ENCODE measurements at places on chromosomes 1 and 21.

DNA sequence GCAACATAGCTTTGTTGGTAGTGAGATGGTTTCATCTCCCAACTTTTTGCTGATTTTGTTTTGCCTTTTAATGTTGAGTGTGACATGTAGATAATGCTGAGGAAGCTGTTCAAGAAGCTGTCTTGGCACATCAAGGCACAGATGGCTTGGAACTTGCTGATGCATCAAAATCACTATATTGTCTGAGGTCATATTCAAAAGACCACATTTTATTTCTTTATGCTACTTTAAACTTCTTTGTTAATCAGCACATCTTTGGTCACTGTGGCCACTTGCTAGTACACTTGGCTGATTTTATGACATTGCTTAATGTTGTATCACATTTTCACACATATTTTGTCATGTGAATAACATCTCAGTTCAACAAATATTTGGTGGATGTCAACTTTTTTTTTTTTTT is 87.1 kb upstream of the BCL10 start:
- DNase-seq = no peak

GRCh38 chr1:55314740-55315139 is 99.6 kb upstream of the USP24 start:
- no peak for DNase-seq

DNA sequence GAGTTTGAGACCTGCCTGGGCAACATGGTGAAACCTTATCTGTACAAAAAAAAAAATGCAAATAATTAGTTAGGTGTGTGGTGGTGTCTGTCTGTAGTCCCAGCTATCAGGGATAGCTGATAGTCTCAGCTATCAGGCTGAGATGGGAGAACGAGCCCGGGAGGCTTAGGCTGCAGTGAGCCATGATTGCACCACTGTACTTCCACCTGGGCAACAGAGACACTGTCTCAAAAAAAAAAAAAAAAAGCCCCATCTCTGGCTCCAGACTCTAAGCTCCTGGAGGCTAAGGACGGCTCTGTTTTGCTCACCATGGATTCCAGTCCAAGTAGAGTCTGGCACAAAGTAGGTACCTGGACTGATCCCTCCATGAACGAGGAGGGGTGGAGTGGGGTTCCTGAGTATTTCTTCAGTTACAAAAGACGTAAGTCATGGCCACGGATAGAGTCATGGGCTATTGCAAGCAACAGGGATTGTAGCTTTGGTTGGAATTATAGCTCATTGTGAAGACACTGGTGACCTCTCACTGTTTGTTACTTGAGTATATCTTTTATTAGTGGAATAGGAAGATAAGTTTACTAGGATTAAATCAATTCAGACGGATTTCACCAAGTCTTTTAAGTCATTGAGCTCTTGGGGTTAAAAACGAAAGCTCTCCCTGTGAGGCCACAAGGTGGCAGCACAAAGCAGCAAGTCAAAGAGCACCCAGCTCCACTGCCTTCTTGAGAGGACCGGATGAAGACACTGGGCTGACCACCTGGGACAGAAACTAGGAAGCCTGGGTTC is 35.6 kb upstream of the TMEM61 start:
- DNase-seq = peak; percentile 76

GRCh38 chr1:58249737-58250586 is 296.6 kb downstream of the OMA1 start:
- DNase-seq = no peak

DNA sequence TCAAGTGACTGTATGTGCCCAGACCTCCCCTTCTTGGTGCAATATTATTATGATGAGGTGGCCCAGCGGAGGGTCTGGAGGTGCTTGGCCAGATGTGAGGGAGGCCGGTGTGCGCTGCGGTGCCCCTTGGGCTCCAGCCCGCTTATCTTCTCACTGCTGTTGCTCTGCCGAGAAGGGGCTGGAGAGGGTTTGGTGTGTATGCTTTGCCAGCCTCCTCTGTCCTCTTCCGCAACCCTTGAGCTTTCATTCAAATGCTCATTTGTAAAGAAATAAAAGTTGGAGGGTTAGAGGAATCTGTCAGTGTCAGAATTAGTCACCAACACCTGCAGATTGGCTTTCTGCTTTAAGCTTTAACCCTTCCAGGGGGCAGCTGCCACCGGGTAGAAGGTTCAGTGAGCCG is 19.7 kb downstream of the RNF220 start:
- DNase-seq = no peak

DNA sequence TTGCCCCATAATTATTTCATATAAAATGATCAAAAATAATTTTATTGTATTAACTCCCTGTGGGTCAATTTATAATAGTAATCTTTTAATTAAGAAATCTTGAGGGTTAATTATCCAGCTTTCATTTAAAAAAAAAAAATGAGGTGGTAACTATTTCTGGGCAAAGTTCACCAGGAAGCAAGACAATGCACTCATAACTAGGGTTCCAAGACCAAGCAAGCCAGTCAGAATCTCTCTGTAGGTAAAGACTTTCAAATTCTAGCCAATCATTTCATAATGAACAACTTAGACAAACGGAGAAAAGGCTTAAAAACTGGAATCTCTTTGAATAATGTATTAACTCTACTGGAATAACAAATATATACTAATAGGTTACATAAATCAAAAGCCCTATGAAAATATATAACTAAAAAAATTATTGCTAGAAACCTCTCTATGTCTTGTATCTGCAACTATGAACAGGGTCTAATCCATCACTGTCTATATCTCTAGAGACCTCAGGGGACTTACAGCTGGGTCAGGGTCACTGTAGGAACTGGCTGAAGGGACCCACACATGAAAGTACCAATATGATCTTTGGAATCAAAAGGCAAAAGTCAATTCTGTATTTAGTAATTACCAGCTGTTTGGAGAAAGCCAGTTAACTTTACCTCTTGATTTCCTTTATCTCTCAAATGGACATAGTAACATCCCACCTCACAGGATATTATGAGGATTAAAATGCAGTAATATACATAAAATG is 43.3 kb downstream of the APP start:
- DNase-seq = no peak

DNA sequence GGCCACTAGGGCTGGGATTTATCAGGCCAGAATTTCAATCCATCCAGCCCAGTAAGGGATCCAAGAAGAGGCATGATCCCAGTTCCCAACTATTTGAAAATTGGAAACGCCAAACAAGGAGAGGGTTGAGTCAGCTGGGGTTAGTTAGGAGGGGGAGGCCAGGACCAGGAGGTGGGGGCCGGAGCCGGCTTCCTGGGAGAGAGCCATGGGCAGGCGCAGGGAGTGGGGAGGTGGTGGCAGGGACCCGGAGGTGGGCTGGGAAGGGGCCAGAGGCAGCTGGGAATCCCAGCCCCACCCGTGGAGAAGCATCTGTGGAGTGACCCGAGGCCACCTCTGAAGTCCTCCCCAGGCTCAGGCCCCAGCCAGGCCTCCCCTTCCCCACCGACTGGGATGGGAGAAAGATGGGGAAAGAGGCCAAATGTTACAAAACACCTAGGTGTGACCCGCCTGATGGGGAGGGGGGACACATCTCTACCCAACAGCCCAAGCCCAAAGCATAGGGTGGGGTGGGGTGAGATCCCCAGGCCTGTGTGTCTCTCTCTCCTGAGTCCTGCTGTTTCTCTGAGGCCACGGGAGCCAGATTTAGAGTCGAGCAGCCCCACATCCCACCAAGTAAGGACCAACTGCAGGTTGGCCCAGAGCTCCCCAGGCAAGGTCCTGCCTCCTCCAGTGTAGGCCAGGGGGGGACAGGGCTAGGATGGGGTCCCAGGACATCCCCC is 10.1 kb downstream of the HSPG2 start:
- DNase-seq = no peak

DNA sequence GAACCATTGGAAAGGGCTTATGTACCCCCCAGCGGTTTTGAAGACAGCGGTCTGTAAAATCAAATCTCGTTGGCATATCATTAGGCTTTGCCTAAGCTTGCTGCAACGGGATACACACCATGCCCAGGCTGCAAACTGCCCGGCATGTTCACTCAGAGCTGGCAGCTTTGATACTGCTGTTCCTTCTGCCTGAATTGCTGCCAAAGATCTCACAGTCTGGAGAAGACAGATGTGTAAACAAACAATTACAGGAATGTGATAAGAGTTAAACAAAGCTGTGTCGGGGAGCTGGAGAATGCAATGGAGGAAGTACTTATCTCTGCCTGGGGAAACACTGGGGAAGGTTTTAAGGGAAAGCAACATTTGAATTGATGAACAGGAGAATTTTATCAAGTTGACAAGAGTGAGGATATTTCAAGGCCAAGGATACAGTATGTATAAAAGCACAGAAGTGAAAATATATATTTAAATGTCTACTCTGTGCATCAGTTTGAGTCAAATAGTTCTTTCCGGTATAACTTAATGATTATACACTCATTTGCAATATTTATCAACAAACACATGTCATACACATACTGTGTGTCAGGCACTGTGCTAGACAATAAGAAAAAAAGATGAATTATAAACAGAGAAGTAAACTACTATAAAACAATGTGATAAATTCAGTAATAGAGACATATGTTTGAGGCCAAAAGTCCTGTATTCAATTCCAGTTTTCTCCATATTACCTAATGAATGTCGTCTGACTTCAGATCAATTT is 29.9 kb downstream of the CHML start:
- DNase-seq = peak; percentile 66

DNA sequence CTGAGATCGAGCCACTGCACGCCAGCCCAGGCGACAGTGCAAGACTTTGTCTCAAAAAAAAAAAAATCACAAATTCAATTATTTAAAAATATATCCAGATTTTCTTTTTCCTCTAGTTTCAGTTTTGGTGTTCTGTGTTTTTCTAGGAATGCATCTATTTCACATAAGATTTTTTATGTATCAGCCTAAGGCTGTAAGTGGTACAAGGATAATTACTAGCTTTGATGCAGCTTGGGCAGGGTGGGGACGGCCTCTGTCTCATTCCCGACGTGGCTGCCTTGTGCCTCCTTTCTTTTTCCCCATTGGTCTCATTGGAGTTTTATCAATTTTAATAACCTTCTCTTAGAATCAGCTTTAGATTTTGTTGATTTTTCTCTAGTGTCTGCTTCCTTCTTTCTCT is 6.9 kb downstream of the CCDC27 start:
- no peak for DNase-seq

DNA sequence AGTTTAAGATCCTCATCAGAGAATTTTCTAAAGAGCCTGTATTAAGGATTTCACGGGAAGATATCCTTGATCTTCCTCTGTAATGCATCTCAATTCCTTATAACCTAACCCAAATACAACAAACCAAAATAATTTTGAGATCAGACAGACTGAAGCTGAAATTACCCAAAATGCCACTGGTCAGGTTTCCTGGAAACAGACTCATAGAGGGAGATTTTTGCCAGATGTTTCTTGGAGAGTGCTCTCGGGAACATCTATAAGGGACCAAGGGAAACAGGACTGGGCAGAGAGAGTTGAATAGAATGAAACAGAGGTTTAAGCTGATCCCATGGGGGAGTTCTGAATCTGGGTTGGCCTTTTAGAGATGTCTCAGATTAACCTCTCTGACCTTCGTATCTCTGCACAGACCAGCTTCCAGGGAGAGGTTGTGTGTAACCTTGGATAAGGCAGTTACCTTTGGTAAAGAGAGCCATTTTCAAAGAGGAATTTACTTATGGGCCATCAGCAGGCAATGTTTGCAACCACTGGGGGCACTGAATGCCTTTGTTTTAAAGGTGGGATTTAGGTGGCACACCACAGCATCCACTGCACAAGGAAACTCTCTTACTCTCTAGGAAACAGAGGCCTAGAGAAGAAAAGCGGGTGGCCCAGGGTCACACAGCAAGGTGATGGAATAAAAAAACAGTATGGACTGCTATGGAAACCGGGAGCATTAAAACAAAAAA is 130.8 kb upstream of the SGIP1 start:
- DNase-seq = no peak

DNA sequence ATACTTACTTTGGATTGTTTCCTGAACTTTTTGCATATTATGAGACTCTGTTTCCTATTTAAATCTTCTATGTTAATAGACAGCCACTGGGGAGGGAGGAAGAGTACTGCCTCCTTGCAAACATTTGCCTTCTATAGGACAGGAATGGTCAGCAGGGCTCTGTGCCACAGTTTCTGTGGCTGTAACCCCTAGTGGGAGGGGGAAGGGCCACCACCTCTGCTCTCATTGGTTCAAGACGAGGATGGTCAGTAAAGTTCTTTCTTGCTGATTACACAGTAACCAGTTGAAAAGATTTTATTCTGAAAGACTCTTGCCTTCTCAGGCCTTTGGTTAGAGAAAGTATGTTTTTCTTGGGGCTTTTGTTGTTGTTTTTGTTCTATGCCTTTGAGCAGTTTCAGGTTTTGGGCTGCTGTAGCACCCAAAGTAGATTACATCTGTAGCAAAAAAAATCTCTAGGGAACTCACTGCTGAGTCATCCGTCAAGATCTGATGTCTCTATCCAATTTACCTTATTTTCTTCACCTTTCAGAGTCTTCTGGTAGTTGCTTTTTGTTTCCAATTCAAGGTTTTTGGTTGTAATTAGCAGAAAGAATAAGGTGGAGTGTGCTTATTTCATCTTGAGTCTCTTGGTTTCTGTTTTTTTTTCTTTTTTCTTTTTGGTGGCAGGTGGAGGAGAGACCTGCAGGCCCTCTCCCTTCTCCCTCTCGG is 23.1 kb downstream of the SLC35A3 start:
- DNase-seq = no peak

GRCh38 chr1:19395678-19396192 is 83.6 kb downstream of the SLC66A1 start:
- peak; percentile 96 for DNase-seq

DNA sequence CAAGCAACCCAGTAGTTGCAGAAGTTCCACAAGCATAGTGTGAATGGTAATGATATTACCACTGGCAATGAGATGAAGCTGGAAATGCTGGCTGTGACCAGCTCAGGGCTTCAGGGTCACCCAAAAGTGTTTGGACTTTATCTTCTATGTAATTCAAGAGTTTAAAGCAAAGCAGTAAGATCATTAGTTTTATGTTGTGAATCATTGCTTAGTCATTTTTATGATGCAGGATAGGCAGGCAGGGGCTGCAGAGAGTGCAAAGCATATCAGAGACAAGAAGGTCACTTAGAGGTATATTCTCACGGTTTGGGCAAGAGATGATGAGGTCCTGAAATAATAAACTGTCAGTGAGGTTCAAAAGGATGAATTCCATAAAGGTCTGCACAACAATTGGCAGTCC is 147.4 kb downstream of the OLFM3 start:
- DNase-seq = no peak
